ENCODE measurements at places on chromosomes 6 and 20.

- DNase-seq, result no peak
Observed at GRCh38 chr20:43690943-43691598, 24.2 kb downstream of the MYBL2 start.

GRCh38 chr6:15082708-15083107 lies 163.2 kb upstream of the JARID2 start:
- DNase-seq, result no peak

- no peak for DNase-seq
Observed at GRCh38 chr20:34220561-34220960, 20.7 kb upstream of the ASIP start.

DNA sequence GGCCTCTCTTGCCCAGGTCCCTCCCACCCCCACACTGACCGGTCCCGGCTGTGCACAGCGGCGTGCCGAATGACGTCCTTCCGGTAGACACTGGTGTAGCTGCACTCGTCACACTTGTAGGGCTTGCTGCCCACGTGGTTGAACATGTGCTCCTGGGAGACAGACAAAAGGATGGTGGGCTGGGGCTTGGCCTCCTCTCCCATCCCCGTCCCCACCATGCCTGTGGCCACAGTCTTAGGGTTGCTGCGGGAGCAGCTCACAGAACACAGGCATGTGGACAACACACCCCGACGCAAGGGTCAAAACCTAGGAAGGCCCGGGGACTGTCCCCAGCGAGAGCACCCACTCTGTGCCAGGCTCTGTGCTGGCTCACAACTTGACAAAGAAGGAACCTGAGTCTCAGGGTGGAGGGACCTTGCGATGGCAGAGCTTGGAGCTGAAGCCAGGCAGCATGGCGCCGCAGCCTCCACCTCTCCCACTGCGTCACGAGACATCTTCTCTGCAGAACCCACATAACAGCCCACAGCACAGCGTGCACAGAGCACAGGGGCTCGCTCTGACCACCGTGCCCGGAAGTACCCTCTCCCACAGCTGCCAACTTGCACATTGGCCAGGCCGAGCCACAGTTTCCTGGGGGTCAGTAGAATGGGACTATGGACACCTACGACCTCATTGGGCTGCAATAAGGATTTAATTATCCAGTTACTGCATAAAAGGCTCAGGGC lies 9.8 kb downstream of the ZNF335 start:
- DNase-seq, result no peak

- no peak for DNase-seq
Observed at GRCh38 chr6:148415511-148416260, 73.0 kb downstream of the SASH1 start.

DNA sequence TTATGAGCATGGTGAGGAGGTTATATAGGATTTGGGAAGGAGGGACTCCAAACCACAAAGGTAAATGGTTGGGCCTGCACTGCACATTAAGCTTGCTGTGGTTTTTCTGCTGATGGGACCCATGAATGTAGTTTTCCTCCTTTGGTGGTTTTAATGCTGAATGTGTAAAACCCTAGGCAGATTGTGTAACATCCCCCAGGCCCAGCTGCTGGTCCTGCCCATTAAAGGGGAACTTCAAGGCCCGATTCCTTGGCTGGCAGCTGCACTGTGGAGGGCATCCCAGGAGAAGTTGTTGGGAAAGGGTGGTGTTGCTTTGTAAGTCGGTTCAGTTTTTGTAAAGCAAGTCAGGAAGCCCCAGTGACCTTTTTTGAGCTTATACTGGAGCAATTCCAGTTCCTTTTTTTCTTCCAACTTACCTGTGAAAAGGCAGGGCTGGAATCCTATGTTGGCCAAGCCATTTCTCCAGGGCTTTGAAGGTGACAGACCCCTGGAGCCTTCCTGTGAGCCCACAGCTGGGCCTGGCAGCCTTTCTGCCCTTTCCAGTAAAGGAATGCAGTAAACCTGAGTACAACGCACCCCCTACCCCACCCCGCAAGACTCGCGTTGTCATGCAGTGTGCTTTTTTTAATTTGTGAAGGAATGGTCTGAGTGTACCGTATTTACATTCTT lies 43.1 kb upstream of the NAA20 start:
- no peak for DNase-seq

- DNase-seq, result no peak
Observed at GRCh38 chr6:159982731-159983506, 14.0 kb downstream of the IGF2R start.

Measured in stimulated activated CD4-positive, alpha-beta T cell treated with anti-CD3 and anti-CD28 coated beads, TNF-alpha, amount 100 ng/mL, for 4 hours (primary cell).